Activated CD8-positive, alpha-beta memory T cell treated with anti-CD3 and anti-CD28 coated beads for 1 hour (primary cell): ENCODE measurements at places on chromosomes 2 and 18.

- no peak for DNase-seq
These were observed 995.8 kb upstream of the CDH2 start for GRCh38 chr18:29172756-29173067.

DNA sequence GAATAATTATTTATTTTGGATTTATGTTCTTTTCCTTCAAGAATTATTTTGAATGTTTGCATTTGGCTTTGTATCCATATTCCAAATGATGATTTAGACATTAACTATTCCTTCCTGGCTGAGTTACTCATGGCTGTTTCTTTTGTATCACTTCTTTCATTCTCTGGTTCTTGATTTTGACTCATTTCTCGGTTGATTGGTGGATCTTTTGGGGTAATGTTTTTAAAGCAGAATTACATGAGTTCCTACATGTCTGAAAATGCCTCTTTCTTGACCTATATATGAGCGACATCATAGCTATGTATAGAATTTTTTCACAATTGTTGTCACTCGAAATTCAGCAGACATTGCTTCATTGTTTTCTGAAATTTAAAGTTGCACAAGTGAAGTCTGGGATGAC is 39.5 kb downstream of the CYP26B1 start:
- no peak for DNase-seq

DNA sequence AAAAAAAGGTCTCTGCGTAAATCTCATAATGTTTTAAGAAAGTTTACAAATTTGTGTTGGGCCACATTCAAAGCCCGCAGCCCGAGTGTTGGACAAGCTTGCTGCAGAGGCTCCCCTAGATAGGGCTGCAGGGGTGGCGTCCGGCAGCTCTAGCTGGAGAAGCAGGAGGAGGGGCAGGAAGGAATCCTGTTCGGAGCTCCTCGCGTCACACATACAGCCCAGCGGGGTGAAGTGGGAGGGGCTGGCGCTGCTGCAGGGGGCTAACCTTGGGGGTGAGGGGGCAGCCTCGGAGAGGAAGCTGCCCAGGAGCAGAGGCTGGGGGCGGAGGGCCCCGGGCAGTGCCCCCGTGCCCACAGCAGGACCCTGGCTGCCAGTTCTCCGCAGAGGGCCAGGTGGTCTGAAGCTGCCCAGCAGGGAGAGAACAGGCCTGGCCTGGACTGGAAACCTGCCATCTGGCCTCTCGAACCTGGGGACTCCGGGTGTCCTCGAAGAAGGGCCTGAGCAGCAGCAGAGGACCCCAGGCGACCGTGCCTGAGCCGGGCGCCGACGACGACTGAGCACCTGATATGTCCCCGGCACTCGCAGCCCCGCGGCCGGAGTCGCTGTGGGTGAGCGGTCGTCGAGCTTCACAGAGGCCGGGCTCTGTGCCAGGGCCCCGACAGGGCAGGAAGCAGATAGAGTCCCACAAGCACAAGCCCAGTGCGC is 2.6 kb upstream of the GPR35 start:
- no peak for DNase-seq

GRCh38 chr2:103179798-103180197 is 418.0 kb downstream of the TMEM182 start:
- DNase-seq, result no peak

DNA sequence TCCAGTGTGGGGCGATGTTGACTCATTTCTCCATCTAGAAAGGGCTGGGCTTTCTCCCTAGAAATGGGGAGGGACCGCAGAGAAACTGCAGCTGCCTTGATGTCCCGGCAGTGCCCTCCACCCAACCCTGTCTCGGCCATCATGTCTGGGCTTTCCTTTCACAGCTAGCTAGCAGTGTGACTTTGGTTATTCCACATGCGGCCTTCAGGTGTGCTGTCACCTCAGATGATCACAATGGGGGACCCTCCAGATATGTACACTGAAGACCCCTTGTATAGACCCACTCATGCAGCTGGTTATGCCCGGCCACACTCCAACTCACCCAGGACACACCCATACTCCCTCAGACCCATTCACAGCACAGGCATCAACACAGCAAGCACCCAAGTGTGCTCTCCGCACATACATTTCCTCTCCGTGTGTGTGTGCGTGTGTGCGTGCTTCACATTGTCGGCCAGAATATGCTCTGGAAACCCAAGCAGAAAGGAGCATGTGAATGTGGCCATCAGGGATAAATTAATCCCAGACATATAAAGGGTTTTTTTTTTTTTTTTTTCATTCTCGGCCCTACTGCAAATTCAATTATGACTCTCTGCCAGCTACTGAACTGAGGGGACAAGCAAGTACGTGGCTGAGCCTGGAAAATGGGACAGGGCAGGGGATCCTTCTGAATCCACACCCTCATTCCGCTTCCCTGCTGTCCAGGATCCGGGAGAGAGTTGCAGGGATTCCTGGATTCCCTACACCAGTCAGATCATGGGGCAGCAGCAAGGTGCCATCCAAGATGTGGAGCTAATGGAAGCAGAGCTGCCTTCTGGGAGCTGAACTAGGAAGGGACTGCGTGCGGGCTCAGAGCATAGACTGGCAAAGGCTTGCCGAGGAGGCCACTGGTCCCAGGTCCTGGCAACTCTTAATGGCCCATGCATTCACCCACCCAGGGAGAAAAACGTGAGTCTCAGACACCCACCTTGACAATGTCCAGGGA is 240.2 kb downstream of the DYSF start:
- DNase-seq, result no peak

DNA sequence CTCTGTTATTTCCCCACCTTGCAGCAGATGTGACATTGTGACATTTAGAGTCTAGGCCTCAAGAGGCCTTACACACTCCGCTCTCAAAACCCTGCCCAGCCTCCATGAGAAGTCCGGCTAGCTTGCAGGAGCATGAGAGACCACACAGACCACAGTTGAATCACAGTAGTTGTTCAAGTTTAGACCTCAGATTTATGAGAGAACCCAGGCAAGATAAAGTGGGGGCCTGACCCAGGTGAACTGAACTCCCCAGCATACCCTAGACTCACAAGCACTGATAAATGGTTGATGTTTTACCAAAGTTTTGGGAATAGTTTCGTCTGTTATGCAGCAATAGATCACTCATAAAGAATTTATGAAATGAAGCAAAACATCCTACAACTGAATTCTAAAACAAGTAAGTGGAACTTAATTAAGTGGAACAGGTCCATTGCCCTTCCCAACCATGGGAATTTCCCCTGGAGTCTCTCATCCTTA is 4.7 kb upstream of the STAT1 start:
- no peak for DNase-seq

DNA sequence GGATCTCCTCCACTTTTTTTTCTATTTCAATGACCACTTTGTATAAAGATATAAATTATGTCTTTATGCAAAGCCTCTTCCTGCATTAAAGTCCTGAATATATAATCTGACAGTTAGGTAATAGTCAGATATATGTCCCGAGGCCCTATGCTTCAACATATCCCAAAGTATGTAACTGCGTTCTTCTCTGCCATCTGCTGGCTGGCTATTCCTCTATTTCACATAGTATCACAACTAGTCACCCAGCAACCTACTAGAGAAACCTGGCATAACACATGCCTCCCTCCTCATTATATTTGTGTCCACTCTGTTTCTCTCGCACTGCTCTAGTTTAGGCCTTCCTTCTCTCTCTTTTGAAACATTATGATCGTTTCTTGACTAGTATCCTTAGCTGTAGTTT is 640.8 kb downstream of the DPP10 start:
- DNase-seq, result no peak

DNA sequence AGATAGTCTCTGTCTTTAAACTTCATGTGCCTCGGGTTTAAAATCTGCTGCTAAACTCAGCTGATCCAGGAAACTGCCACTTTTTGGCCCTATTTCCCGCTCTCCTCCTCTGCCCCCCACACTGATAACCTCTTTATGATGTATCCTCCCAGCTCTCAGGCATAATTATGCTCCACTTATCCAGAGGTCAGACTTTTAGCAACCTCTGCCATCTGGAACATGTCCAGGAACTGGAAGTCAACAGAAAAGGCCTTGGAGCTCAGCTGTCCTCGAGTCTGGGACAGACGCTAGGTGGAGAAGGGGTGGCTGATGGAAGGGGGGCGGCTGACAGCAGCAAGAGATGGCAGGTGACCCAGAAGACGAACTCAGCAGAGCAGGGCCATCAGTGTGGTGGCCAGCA is 41.2 kb downstream of the ASAP2 start:
- DNase-seq, result no peak

DNA sequence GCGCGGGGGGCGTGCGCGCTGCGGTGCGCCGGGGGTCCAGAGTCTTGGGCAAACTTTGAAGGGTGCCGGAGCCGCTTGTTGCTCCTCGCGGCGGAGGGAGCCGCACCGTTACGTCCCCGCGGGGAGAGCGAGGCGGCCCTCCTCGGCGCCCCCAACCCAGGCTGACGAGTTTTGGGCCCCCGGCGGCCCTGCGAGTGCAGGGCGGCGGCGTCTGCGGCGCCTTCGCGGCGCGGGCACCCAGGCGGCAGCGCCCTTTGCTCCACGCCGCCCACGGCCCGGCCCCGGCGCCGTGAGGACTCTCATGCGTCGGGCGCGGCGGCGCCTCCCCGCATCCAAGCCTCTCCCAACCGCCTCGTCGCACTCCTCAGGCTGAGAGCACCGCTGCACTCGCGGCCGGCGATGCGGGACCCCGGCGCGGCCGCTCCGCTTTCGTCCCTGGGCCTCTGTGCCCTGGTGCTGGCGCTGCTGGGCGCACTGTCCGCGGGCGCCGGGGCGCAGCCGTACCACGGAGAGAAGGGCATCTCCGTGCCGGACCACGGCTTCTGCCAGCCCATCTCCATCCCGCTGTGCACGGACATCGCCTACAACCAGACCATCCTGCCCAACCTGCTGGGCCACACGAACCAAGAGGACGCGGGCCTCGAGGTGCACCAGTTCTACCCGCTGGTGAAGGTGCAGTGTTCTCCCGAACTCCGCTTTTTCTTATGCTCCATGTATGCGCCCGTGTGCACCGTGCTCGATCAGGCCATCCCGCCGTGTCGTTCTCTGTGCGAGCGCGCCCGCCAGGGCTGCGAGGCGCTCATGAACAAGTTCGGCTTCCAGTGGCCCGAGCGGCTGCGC is 814 bp downstream of the FZD7 start:
- DNase-seq, result no peak

DNA sequence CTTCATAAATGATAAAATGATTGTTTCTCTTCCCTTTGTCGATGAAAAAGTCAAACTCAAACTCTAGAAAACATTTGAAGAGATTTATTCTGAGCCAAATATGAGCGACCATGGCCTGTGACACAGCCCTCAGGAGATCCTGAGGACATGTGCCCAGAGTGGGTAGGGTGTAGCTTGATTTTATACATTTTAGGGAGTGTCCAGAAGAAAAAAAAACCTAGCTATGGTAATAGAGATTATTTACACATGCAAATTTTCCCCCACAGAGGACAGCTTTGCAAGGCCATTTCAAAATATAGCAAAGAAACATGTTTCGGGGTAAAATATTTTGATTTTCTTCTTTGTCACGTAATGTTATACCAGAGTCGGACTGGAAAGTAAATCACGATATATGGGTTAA is 92.4 kb upstream of the TRIB2 start:
- no peak for DNase-seq
